AG08396 (cell line): ENCODE measurements at places on chromosomes 16 and 17.

- DNase-seq: no peak
Observed at GRCh38 chr16:85667841-85668413, 20.8 kb downstream of the GINS2 start.

DNA sequence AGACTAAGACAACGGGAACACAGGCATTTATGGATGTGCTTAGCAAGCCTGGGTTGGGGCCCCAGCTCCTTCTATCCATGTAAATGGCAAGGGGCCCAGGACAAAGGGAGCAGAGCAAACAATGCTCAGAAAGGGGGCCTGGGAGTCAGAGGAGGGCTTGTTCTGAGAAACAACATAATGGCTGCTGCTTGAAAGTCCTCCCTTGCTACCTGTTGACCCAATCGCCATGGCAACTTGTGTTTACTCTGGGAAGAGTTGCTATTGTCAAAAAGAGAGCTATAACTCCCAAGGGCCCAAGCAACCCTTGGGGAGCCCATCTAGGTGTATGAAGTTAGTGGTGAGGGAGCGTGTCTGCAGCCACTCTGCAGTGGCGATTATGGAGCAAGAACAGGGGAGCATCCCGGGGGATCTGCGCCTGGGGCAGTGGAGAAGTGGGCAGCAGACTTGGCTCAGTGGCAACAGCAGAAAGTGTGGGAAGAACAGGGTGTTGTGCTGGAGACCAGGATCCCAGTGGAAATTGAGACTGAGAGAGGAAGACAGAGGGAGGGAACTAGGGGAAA lies 118.7 kb upstream of the NLRP1 start:
- no peak for DNase-seq

DNA sequence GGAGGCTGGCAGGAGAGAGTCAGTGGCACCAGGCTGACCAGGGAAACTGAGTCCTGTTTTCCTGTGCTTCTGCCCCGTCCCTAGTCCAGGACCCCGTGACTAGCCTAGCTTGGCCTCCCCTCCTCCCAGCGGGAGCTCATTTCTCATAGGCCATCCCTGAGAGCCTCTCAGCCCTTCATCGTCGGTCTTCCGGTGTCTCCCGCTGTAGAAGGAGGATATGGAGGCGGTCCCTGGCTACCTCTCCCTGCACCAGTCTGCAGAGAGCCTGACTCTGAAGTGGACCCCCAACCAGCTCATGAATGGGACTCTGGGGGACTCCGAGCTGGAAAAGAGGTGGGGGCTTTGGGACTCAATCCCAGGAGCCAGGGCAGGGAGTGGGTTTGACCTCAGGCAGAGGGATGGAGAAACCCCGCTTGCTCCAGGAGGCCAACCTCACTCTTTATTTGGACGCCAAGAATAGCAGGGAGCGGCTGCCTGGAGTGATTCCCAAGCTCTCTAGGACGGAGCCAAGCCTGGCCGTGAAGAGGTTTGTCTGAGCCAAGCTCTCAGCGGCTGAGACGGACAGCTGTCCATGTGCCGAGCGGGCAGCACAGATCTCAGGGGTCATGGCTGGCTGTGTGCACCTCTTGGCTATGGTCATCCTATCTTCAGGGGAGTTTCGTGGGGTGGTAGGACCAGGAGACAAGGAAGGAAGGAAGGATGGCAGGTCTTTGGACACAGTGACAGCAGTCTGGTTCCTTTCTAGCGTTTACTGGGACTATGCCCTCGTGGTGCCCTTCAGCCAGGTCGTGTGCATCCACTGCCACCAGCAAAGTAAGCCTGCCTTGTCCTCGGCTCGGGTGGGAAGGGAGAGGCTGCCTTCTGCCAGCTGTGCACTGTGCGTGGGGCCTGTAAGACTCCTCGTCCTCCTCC lies 26.8 kb downstream of the SGSM2 start:
- no peak for DNase-seq

DNA sequence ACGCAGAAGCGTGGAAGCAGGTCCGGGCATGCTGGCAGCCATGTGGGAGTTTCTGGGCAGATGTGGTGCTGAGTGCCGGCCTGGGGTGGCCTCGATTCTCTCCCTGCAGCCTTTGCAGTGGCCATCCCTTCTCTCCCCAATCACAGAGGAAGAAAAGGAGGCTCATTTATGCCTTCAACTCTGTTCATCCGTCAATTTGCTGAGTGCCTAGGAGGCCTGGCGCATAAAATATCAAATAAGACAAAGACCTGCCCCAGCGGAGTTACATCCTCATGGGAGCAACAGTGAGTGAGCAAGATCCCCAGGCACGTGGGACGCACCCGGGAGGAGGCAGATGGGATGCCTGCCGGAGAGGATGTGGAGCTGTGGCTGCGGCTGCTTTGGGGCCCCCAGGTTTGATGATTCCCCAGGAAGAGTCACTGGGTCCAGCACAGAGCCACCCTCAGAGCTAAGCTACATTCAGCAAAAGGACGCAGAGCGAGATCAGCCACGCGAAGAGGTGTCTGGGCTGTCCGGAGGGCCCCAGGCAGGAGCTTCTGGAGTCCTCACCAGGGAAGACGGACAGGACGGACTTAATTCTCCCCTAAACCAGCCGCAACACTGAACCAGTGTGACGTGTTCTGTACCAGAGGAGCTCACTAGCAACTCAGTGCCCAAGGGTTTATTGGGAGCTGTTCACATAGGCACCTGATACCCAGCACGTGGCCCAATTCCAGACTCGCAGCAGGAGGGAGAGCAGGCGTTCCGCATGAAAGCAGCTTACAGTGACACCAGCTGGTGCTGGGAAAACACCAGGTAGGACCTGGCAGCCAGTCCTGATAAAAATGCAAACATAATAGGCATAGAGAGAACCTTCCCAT lies 11.3 kb downstream of the CA5A start:
- DNase-seq: no peak

GRCh38 chr16:88812513-88813268 lies 963 bp upstream of the APRT start:
- no peak for DNase-seq

GRCh38 chr17:65850486-65850885 lies 289.0 kb upstream of the AXIN2 start:
- peak; percentile 17 for DNase-seq

- DNase-seq: peak; percentile 53
Observed at GRCh38 chr16:80583466-80583865, 42.7 kb downstream of the DYNLRB2 start.

- DNase-seq: no peak
Observed at GRCh38 chr16:23947838-23948237, 112.1 kb downstream of the PRKCB start.

GRCh38 chr17:55959756-55960155 lies 193.5 kb upstream of the ANKFN1 start:
- DNase-seq: no peak

DNA sequence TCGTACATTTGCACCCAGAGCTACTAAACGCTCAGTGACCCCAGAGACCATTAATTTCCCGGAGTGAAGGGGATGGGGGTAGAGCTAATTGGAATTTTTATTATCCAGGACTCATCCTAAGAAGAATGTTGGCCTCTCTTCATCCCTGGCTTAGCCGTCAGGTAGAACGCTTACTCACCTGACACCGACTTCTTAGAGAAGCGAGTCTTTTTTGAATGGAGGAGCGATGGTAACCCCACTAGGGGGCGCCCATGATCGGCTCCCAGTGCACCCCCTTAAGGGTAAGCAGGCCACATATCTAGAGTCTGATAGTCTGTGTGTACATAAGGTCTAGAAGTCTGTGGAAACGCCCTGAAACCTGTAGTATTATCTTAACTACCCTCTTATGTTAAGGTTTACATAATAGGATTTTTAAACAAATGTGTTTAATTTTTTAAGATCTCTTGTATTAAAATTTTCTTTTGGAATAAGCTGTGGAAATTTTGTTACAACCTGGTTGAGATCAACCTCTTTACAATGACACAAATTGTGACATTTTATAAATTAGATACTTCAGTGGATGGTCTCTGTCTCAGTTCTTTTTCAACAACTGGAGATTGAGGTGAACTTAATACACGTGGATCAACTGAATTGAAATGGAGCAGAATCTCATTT lies 229.8 kb downstream of the CPPED1 start:
- DNase-seq: peak; percentile 39

DNA sequence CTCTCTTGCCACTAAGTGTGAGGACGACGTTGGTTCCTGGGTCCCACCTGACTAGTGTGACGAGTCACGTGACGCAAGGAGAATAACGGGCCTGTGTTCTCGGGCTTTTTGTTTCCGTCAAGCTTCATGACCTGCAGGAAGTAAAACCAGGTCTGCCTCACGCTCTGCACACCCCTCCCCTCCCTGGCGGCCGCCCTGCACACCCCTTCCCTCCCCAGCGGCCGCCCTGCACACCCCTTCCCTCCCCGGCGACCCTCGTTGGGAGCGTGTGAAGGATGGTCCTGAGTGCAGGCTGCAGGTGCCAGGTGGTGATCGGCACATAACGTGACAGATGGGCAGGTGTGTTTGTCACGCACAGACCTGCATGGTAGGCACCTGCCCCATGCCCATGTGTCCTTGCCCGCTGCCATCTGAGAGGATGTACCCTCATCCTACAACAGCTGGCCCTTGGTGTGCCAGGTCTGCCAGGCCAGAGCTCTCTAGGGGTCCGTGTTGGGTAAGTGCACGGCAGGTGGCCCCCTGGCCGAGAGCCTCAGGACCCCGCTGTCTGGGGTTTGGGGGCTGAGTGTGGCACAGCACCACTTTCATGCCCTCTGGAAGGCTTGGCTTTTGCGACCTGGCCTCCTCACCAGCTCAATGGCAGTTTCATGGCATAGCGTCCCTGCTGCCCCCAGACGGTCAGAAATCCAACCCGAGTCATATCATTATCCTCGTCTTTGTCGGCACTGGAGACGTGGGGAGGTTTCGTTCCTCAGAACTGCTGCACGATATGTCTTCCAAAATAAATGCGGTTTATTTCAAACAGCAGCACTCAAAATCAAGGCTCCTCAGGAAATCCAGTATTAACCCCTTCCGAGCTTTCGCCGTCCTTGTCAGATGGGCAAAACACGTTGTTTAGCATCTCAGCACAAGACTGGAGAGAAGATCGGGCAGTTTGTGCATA lies 191.8 kb upstream of the CHMP6 start:
- DNase-seq: no peak

DNA sequence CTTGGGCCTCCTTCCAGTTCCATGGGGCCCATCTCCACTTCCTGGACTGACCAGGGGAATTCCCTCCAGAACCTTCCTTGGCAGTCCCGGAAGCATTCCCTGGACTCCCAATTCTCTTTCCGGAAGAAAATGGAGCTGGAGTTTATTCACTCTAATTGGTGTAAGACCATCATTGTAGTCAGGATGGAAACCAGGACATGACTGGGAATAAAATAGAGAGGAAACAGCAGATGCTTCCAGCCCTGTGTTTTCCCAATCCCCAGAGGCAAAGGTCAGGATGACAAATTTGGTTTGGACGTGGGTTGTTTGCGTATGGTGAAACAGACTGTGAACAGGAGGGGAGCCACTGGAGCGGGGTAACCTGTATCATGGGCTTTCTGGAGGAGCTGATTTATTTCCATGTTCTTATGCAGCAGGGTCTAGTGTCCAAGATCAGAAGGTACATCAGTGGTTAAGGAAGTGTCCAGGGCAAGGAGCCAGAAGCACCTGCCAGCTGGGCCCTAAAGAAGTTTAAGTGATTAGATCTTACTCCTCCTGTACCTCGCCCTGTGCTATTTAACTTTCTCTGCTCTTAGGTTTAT lies 8.5 kb upstream of the LONP2 start:
- no peak for DNase-seq

DNA sequence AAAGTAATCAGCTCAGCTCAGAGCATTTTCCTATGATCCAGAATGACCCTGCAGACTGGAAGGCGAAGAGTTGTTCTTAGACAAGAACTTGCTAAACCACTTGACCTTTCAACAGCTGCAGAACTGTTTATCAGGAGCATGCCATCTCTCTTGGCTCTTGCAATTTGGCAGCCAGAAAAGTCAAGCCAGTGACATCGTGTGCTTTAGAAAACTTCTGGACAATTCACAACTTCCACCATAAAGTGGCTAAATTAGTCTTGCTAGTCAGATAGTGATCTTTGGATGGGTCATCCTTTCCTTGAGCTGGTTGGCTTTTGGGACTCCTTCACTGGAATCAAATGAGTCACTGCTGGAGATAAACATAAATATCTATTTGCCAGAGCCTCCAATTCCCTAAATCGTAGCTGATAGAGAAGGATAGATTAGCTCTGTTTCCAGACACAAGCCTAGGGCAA lies 146.5 kb downstream of the MAP2K6 start:
- DNase-seq: no peak

DNA sequence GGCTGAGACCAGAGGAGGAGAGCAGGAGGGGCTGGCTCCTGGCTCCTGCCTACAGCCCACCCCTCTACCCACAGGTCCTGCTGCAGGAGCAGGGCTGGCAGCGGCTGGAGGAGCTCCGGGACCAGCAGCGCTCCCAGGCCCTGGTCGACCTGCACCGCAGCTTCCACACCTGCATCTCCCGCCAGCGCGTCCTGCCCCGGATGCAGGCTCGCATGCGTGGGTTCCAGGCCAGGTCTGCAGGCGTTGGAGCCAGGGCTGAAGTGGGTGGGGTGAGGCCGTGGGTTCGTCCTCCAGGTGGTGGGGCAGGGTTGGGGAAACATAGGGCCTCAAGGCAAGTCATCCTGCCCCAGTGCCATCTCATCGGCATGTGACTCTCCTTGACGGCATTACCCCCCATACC lies 18.2 kb downstream of the MYO15B start:
- DNase-seq: no peak

- DNase-seq: no peak
Observed at GRCh38 chr16:79928142-79928873, 327.8 kb upstream of the MAF start.

DNA sequence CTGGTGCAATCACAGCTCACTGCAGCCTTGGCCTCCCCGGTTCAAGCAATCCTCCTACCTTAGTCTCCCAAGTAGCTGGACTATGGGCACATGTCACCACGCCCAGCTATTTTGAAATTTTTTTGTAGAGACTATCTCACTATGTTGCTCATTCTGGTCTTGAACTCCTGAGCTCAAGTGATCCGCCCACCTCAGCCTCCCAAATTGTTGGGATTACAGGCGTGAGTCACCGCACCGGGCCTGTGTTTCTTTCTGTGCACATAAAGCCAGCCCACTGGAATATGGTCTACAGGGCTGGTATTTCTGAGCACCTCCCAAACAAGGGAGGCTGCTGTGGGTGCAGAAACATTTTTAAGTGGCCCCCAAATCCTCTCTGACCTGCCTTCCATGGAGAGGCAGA lies 8.4 kb downstream of the TMEM95 start:
- no peak for DNase-seq

GRCh38 chr17:46818929-46819859 lies 702 bp upstream of the WNT3 start:
- DNase-seq: peak; percentile 58

GRCh38 chr17:49598918-49599317 lies 23.2 kb downstream of the NXPH3 start:
- DNase-seq: no peak

- no peak for DNase-seq
Observed at GRCh38 chr17:73323409-73324159, 11.8 kb upstream of the CDC42EP4 start.

- no peak for DNase-seq
Observed at GRCh38 chr17:36532435-36532975, 2.2 kb downstream of the MYO19 start.

- DNase-seq: no peak
Observed at GRCh38 chr16:710500-711075, 4.3 kb upstream of the METRN start.
